ENCODE measurements at places on chromosomes 7 and 10.

- DNase-seq = no peak
Measured at GRCh38 chr7:38565289-38565688, 65.9 kb downstream of the AMPH start.

- DNase-seq = no peak
Measured at GRCh38 chr7:33050535-33051318, 11.8 kb downstream of the NT5C3A start.

DNA sequence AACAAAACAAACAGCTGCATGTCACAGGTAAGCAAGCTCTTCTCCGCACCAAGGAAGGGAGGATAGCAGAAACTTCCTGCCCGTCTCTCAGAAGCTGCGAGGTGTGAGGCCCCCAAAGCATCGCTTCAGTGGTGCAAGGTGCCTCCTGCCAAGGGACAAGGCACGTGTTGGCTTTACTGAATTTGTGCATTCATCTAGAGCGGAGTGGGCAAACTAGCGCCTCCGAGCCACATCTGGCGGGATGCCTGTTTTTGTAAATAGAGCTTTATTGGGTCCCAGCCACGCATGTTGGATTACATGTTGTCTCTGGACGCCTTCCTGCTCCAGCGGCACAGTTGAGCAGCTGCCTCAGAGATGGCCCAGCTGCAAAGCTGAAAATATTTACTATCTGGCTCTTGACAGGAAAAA is 27.7 kb downstream of the PHYH start:
- DNase-seq = peak; percentile 11

- peak; percentile 60 for DNase-seq
Measured at GRCh38 chr10:80204677-80205476, 460 bp downstream of the ANXA11 start.

- no peak for DNase-seq
Measured at GRCh38 chr7:33066771-33067170, 4.2 kb upstream of the NT5C3A start.

DNA sequence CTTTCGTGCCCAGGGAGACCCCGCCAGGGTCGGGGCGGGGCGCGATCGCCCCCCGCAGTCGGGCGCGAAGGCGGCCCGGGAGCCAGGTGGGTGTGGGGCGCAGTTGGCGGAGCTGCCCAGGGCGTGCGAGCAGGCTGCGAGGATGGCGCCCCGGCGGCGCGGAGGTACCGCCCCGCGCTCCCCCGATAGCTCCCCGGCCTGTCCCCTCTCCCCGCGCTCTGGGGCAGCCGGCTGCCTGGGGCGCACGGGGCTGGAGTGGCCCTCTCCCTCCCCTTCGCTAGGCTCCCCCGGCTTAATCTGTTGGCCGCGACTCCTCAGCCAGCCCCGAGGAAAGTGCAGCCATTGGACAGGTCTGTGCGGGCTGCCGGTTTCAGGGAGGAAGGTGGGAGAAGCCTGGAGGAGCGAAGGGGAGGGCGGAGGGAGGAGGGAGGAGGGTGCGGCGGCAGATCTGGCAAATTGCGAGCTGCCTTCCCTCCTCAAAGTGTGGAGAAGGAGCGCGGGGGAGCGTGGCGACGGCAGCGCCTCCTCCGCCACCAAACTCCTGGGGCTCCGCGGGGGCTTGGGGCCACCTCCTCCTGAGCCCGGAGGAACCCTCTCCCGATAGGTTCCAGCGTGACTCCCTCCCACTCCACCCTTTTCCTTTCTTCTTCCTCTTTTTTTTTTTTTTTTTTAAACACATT is 361 bp upstream of the PLXDC2 start:
- DNase-seq = peak; percentile 30

DNA sequence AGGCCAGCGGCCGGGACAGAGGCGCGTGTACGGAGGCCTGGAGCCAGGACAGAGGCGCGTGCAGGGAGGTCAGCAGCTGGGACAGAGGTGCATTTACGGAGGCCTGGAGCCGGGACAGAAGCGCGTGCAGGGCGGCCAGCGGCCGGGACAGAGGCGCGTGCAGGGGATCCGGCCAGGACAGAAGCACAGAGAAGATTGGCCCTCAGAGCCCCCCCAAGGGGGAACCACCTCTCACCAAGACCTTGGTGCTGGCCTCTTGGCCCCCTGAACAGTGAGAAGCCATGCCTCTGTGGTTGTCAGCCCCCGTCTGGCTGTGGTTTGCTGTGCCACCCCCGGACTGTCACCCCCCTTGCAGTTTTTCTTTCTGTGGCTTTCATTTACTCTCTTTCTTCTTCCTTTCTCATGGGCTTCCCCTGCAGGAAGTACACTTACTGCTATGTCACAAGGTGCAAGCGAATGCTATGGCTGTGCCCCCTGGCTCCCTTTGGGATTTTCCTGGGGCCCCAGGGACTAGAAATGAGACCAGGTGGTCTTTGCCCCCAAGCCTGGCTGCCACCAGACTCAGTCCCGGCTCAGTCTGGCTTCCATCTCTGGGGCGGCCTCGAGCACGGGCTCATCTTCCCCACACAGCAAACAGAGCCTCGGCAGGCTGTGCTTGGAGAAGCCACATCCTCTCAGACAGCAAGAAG is 41.1 kb downstream of the INSIG1 start:
- peak; percentile 21 for DNase-seq

GRCh38 chr10:89466599-89467035 is 52.2 kb downstream of the IFIT5 start:
- no peak for DNase-seq

DNA sequence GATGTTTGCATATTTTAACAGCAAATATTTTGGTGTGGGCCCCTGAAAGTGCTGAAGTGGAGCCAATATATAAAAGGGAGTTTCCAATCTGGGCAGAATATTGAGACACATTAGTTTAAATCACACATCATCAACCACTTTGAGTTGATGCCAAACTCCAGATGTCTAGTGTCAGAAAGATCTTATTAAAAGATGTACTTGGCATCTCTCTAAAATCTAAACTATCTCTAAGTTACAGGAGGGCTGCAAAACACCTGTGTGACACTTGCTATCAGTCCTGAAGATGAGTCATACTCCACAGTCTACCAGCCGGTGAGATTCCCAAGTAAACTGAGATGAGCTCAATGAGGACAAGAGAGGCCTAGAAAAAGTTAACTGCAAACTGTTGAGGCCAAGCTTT is 11.4 kb downstream of the JAZF1 start:
- DNase-seq = no peak

DNA sequence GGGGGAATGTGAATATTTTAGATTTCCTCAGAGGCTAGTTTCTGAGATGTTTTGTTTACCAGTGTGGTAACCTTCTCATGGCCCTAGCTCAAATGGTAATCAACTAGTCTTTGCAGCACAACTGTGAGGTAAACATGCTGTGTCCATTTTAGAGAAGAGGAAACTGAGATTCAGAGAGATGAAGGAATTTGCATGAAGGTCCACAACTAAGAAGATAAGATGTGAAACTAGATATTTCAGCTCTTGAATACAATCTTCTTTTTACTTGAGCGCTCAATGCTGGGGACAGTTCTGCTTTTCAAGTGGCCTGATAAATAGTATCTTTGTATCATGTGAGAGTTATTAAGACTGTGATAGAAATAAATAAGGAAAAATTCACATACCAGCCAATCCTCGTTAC is 245.4 kb downstream of the AUTS2 start:
- no peak for DNase-seq

- DNase-seq = no peak
Measured at GRCh38 chr10:103768345-103768744, 87.0 kb downstream of the SH3PXD2A start.

GRCh38 chr7:82700741-82701140 is 257.2 kb upstream of the CACNA2D1 start:
- no peak for DNase-seq

GRCh38 chr7:116776610-116777289 is 85.6 kb upstream of the CAPZA2 start:
- DNase-seq = no peak

- no peak for DNase-seq
Measured at GRCh38 chr7:77269360-77270093, 69.9 kb upstream of the FGL2 start.

- DNase-seq = no peak
Measured at GRCh38 chr7:133109816-133110215, 27.9 kb upstream of the CHCHD3 start.

DNA sequence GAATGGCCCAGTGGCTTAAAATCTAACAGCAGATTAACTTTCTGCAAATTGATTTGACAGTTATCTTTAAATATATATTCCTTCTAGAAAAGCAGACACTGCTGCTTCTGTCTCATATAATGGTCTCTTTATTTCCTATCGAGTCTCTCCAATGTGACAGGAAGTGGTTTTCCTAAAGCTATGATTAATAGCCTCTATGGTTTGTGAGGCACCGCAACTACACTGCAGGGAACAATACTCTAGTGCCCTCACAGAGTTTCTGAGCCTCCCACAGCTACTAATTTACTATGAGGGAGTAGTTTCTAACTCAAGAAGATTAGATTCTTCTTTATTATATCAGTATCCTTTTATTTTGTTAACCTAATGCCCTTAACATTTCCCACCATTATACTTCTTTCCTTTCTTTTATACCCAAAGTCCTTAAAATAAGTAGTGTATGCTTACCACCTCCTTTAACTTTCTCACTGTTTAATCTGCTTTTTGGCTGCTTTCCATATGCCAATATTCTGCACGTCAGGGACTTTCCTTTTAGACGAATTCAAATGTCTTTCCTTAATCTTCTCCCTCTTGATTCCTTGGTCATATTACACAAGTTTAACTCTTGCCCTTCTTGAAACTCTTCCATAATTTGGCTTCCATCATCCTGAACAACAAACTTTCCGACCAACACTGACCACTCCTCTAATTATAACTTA is 23.8 kb upstream of the AHR start:
- no peak for DNase-seq

GRCh38 chr10:98446151-98446660 is 529 bp downstream of the HPS1 start:
- DNase-seq = peak; percentile 38

GRCh38 chr10:61148451-61148850 is 204.5 kb upstream of the RHOBTB1 start:
- no peak for DNase-seq

- DNase-seq = no peak
Measured at GRCh38 chr10:44028384-44029137, 356.3 kb downstream of the CXCL12 start.

DNA sequence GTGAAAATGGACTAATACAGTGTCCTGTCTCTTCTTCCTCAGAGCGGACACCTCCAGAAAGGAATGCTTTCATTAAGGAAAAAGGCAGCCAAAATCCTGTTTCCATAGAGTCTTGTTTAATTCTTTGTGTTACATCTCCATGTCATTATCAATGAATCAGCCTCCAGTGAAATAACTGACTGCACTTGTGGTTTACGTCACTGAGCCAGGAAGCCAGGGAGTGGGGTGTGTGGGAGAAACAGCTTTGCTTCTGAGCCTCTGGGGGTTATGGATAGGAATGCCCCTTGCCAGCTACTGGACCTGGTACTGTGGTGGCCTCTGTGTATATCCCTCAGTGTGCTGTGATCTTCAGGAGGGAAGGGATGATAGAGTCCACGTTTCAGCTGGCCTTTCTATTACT is 416.8 kb downstream of the GALNT17 start:
- no peak for DNase-seq

GRCh38 chr10:71436268-71437125 is 39.8 kb downstream of the CDH23 start:
- no peak for DNase-seq

DNA sequence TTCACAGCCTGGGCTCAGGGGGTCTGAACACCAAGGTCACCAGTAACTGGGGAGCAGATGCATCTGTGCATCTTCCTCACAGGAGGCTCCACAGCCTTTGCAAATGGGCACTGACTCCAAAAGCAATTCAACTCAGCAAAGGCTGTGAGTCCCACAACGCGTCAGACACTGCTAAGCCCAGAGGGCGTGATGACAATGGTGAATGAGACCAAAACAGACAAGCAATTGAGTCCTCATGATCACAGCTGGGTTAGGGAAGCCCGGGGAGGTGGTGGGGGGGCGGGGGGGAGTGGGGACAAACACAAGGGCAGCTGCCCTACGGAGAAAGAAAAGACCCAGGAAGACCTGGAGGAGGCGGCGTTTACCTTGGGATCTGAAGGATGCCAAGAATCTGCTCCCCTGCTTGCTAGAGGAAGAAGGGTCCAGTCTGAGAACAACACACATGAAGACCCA is 61.6 kb upstream of the RNF32 start:
- DNase-seq = no peak

- peak; percentile 1 for DNase-seq
Measured at GRCh38 chr7:82335927-82336326, 107.7 kb downstream of the CACNA2D1 start.

DNA sequence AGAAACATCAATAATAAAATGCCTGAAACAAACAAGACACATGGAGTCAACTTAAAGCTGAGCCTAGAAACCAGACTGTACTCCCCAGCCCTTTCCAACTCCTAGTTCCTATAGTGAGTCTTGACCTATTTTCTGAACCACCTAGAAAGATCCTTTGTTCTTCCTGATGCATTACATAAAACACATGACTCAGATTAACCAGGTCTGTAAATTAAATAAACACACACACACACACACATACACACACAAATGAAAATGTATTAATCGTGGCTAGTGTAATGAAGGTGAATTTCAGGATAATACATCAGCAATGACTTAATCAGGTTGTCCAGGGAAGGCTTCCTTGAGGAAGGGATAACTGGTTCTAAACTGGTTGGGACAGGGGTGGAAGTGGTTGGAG is 104.7 kb downstream of the ST8SIA6 start:
- no peak for DNase-seq

- no peak for DNase-seq
Measured at GRCh38 chr7:127766831-127767459, 115.0 kb downstream of the SND1 start.

DNA sequence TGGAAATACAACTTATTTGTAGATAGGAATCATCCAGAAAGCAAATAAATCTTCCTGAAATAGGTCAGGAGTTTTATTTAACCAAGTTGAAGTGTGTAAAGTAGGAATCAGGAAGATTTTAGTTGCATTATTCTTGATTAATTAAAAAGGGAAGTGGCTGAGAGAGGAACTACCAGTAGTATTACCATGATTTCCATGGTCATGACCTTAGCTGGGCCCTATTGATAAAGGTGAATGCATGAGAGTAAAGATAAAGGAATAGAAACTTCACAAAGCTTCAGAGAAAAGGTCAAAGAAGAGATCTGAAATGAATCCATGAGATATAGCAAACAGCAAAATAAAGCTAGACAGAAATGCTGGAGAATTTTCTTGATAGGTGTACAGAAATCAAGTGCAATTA is 46.2 kb upstream of the DLX6 start:
- DNase-seq = no peak

GRCh38 chr10:79166741-79167140 is 98.0 kb downstream of the ZMIZ1 start:
- DNase-seq = no peak

GRCh38 chr7:151039850-151040548 is 8.3 kb upstream of the ASIC3 start:
- DNase-seq = no peak

DNA sequence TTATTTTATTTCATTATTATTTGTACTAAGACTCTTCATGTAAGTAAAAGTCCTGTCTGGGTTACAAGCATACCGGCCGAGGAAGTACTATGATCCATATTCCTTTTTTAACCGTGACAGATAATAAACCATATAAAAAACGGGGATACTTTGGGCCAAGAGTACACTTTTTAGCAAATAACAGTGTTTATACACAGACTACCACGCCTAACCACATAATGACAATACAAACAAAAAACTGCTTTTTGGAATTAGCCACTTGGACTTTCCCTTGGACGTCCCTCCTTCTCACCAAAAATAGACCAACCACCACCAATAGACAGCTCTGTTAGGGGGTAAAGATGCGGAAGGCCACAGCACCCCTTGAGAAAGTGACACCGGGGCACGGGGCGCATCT is 800 bp downstream of the MINDY3 start:
- DNase-seq = no peak

Data from thymus (tissue), 14 donors.